ENCODE measurements at places on chromosomes 6 and 20.

GRCh38 chr20:64143018-64143801, 21.0 kb upstream of the MYT1 start:
- no peak for DNase-seq

- no peak for DNase-seq
Observed at GRCh38 chr6:113881478-113881980, 24.4 kb downstream of the MARCKS start.

- DNase-seq, result peak; percentile 27
Observed at GRCh38 chr20:6768228-6769140, 998 bp downstream of the BMP2 start.

- DNase-seq, result no peak
Observed at GRCh38 chr6:53892707-53893106, 97.9 kb downstream of the LRRC1 start.

- no peak for DNase-seq
Observed at GRCh38 chr6:88114838-88115237, 51.3 kb downstream of the CNR1 start.

DNA sequence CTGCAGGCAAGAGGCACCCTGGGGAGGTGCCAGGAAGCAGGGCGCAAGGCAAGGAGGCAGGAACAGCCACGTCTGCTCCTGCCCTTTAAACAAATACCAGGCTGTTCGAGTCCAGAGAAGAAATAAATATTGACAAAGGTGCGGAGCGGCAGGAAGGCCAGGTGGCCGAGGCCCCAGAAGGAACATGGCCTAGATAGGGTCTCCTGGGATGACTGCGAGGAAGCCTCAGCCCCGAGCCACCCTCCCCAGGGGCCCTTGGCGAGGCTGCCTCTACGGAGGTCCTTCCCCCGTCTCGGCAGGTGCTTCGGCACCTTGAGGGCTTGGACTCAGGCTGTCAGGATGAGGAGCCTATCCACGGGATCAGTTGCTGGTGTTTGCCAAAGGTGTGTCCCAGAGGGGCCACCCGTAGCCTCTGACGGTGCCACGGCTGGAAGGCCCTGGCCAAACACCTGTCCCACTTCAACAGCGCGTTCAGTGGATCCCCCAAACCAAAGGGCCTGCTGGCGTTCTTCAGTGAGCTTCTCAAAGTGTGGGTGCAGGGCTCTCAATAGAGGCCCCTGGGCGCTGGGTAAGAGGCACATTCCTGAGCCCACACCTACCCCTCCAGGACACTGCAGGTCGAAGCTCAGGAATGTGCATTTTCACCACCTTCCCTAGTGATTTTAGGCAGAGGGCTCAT, 39.8 kb downstream of the SNX5 start:
- no peak for DNase-seq

- DNase-seq, result no peak
Observed at GRCh38 chr6:13205106-13205505, 123.2 kb downstream of the TBC1D7 start.

DNA sequence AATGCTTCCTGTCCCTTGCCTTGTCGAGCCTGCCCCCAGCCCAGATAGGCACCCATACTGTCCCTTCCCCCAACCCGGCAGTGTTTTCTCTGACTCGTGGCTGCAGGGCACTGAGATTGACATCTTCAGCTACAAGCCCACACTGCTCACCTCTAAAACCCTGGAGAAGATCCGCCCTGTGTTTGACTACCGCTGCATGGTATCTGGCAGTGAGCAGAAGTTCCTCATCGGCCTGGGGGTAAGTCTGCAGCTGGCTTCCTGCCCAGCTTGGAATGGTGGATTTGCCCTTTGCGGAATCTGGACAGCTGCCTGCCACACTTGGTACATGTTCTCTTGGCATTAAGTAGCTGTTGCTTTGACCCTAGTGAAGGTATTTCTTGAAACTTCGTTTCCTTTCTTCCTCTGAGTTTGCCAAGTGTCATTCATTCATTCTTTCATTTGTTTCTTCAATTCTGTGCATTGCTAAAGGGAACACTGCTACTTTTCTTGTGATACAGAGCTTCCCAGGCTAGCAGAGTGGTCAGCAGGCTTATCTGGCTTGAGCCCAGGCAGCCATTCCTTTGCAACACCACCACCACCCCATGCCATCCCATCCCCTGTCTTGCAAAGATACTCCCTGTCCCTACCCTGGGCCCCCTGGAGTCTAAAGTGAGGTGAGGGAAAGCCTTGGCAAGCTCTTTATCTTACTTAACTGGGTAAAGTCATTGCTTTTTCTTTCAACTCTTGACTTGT, 26.2 kb downstream of the CCDC167 start:
- peak; percentile 27 for DNase-seq

DNA sequence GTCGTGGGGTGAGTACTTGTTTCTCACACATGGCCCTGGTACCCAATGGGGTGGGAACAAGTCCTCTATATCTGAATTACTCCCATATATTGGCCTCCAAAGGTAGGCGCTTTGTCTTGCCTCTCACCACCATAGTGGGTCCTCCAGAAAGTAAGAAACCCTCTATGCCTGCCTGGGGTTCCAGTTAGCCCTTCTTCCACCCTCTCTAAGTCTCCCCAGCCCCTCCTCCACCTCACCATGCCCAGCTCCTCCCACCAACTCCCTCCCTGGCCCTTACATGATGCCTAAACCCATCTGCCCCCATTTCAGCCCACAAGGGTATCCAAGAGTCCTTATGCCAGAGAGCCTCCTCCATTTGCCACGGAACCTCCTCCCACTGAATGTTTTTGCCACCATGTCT, 884 bp downstream of the TSPO2 start:
- peak; percentile 41 for DNase-seq

DNA sequence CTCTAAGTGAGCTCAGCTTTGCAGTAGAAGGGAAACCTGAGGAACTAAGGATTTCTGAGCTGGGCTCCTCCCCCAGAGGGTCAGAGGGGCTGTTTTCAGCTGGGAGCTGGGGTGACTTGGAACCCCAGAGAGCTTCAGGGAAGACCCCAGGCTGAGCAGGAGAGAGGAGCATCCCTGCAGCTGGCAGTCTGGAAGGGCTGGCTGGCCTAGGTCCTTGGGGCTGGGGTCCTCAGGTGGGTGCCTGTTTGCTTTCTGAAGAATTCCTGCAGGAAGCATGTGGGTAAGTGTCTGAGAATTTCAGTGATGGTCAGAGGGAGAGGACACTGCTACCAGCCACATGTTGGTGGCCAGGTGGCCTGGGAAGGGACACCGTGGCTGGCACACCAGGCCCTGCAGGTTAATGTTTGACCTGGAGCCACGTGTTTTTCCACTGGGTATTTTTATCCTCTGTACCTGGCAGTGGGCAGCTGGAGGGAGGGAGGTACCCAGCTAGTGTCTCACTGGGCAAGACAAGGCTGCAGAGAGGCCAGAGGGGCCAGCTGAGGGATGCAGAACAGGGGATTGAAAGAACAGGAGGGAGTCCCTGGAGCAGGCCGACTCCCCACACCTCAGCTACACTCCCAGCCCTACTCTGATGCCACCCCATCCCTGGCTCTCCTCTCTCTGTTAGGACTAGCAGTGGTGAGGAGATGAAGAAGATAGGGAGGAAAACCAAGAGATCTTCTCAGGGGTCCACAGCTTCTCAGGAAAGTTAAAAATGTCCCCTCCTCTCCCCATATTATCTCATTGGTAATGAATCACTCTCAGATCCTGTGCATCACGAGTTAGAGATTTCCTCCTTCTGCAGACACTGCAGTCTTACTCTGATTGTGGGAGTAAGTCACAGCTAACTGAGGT, 143.6 kb downstream of the VEGFA start:
- no peak for DNase-seq

DNA sequence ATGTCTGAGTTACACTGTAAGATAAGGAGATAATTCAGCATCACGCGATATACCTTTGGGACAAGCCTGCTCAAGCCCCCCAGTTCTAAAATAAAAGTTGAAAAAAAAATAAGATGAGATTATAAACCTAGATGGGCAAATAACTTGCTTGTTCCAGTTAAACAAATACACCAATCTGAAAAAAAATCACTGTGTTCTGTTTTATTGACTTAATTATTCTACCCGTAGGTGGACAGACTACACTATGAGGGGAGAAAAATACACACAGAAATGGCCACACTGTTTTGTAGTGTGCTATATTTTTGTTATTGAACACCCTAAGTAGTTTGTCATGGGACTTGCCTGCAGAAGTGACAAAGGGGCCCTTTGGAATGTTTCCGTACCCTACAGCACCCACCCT, 70.9 kb downstream of the CRYBG1 start:
- no peak for DNase-seq

- DNase-seq, result no peak
Observed at GRCh38 chr6:11471261-11471660, 66.3 kb upstream of the TMEM170B start.

DNA sequence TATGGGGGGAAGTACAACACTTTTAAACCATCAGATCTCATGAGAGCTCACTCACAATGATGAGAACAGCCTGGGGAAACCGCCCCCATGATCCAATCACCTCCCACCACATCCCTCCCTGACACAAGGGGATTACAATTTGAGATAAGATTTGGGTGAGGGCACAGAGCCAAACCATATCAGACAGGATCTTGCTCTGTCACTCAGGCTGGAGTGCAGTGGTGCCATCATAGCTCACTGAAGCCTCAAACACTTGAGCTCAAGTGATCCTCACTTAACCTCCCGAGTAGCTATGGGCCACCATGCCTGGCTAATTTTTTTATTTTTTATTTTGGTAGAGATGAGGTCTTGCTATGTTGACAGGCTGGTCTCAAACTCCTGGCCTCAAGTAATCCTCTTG, 5.1 kb upstream of the IYD start:
- DNase-seq, result peak; percentile 13

DNA sequence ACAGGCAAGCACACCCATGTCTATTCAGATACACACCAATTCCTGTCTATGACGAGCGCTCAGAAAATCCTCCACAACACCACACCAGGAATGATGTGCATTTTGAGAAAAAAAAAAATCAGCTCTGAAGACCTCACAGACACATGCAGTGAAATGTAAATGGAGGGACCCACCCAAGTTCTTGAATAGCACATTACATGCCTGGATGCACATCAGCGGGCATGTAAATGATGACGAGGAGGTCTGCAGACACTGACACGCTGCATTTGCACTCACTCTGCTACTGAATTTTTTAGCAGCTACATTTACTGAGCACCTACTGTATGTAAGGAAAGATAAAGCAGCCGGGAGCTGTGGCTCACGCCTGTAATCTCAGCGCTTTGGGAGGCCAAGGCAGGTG, 14.7 kb downstream of the NRSN2 start:
- no peak for DNase-seq

DNA sequence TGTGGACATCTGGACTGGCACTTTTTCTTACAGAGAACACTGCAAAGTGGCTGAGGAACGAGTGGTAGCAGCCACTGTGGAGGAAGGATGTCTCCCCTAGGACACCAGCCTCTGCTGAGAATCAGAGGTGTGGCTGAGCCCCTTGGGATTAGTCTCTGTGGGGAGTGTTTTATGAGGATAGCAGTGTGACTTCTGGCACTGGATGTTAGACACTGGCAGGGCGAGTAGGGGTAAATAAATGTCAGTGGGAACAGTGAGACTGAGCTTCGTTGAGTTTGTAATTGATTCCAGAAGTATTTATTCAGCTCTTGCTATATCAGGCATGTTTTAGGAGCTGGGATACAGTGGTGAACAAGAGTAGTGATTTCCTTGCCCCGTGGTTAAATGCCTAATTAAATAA, 124.0 kb downstream of the JARID2 start:
- no peak for DNase-seq

GRCh38 chr6:148509800-148510581, 167.4 kb downstream of the SASH1 start:
- DNase-seq, result peak; percentile 8

DNA sequence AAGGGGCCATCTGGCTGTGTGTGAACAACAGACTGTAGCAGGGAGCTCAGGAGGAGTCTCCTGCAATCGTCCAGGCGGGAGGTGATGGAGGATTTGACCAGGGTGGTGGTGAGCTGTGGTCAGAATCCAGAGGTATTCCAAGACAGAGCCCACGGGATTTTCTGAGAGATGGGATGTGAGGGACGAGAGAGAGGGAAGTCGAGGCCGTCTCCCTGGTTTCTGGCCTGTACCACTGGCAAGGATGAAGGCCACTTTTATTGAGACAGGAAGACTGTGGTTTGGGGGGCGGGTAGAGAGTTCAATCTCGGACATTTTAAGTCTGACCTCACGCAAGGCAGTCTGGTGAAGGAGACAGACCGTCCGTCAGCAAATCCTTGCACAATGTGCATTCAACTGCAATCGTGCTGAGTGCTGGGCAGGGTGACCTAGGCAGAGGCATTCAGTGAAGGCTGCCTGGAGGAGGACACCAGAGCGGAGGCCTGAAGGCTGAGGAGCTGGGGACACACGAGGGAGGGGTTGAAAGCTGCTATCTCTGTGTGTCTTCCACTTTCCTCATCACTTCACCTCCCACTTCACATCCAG, 53.9 kb downstream of the PREX1 start:
- DNase-seq, result no peak

DNA sequence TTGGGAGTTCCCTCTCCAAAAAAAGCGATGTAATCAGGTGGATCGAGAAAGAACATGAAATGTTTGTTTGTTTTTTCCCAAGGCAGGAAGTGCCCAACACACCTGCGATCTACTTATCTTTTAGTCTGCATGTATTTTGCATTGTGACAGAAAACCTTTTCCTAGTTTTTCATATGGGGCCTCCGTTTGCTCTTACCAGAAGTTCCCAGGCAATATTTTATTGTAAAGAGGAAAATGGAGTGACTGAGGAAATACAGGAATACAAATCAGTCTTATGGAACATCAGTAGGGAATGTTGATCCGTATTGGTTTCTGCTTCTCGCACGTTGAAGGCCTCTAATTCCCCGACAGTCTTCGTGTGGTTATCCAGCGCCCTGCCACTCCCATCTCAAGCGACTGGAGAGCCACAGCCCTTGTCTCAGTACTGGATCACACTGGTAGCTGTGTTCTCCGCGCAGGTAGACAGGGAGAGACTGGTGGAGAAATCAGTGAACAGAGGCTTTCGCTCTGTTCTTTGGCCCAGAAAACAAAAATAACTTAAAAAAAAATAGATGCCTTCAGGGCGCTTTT, 107.4 kb downstream of the TRIM27 start:
- DNase-seq, result no peak

DNA sequence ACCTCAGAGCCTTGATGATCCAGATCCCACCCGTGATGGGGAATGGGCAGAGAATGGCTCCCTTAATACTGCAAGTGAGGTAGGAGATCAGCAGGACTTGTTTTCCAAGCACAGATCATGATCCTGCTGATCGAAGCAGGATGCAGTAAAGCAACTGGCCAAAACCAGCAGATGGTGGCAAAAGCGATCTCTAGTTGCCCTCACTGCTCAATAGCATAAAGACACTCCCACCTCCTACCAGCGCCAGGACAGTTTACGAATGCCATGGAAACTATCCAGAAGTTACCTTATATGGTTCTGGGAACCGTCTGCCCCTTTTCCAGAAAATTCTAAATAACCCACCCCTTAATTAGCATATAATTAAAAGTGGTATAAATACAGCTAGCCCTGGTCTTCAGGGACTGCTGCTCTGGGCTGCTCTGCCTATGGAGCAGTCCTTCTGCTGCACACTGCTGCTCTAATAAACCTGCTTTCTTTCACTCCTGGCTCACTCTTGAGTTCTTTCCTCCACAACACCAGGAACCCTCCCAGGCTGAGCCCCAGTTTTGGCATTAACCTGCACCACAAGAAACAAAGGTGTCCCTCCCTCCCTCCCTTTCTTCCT, 415.8 kb downstream of the PREX1 start:
- DNase-seq, result no peak
